Stimulated activated CD8-positive, alpha-beta memory T cell treated with anti-CD3 and anti-CD28 coated beads, Interleukin-7, amount 100 ng/mL, for 1 hour (primary cell): ENCODE measurements at places on chromosomes 1 and 21.

DNA sequence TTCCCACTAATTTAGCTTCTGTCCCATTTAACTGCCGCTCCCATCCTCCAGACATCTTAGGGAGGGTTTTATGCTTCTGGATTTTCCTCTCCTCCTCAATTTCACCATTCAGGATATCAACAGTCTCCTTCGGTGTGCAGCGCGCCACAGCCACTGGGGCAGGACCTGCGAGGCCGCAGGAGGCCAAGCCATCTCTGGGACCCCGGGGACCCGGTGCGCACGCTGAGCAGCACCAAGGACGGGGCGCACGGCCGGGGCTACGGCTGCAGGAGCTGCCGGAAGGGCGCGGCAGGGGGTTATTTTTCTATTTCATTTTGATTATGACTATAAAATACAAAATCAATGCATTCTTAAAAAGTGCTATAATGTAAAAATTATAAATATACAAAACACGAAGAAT lies 1238.4 kb upstream of the NCAM2 start:
- DNase-seq = no peak

DNA sequence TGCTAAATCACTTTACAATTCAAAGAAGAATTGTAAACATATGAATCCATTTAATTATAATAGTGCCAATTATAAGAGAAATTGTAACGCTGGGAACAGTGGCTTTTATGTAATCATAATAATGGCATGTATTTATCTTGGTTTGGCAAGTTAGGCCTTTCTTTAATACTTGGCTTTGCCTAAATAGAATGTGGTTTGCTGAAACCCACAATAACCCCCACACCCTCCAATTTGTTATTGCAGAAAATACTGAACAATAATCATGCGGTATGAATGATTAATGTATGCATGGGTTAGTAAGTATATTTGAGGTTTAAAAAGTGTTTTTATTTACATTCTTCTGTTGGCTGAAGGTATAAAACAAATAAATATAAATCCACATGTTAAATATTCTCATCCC lies 138.2 kb downstream of the NFIA start:
- DNase-seq = no peak

DNA sequence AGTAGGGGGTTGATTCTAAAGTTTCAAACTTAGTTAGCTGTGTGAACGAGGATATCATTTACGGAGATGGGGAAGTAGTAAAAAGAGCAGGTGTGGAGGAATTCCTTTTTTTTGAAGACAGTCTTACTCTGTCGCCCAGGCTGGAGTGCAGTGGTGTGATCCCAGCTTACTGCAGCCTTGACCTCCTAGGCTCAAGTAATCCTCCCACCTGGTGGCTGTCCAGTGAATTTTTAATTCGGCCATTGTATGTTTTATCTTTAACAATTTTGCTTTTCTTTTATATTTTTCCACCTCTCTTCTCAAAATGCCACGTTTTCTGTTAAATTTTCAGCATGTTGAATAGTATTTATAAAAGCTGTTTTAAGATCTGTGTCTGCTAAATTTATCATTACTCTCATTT lies 12.3 kb upstream of the CENPF start:
- no peak for DNase-seq

- no peak for DNase-seq
These were observed 18.3 kb upstream of the RNU1-4 start for GRCh38 chr1:16721871-16722641.
